ENCODE measurements at places on chromosomes 4 and X.

- DNase-seq, result no peak
Measured at GRCh38 chr4:13733817-13734216, 106.3 kb upstream of the BOD1L1 start.

DNA sequence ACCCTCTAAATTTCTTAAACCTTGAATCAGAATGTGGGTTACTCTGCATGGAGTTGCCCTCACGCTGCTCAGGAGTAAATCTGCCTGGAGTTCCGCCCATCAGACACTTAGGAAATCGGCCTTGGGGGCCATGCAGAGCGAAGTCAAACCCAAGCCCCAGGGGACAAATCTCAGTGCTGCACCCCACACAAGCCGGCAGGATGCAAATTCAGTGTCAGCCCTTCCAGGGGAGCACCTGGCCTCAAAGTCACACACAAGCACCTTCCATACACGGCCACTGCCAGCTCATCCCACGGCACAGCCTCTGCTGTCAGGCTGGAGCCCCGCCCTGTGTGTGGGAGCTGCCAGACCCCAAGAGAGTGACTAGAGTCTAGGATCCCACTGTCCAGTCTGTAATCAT is 27.4 kb downstream of the RNF212 start:
- DNase-seq, result no peak

DNA sequence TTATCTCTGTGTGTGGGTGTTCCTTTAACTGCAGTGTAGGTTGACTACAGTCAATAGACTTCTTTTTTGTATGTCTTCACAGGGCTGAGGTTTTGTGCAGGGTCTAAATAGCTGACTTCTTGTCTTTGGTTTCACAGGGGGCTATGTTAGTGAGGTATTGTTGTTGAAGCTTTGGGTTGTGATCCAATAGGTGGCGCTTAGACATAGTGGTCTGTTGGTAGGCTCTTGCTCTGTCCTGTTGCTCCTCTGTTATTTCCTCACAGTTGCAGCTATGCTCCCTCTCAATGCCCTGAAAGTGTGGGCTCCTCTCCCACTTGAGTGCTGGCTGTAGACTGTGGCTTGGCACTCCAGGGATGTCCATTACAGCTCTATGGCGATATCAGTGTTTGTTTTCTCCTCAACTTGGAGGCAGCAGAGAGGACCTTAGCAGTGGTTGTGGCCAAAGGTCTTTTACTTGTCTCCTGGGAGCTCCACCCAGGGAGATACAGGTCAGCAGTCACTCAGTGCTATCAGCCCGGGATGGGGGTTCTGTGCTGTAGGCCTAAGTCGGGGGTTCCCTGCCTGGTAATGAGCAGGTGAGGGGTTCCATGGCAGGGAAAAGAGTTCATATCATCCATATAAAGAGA is 14.0 kb downstream of the POF1B start:
- no peak for DNase-seq

DNA sequence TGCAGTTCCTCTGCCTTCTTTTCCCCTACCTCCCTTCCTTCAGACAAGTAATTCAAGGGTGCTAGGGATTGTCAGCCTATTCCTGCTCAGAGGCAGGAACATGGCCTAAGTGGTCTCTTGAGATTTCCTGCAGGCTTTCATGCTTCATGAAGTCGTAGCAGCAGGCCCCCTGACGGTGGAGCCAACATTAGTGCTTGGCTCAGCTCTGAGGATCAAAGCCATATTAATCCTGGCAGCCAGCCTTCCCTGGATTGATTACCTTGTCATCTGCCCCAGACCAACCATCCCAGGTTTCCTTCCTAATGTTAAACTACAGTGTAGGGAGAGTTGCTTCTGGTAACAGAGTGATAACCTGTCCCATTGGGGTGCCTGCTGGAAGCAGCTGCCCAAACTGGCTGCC is 84.1 kb downstream of the SLC16A2 start:
- no peak for DNase-seq

- no peak for DNase-seq
Measured at GRCh38 chr4:124386648-124387047, 325.9 kb downstream of the ANKRD50 start.

- DNase-seq, result peak; percentile 0
Measured at GRCh38 chr4:43089730-43090129, 197.2 kb downstream of the GRXCR1 start.

- no peak for DNase-seq
Measured at GRCh38 chrX:10178866-10179463, 22.2 kb downstream of the CLCN4 start.

GRCh38 chr4:16082041-16082425 is 1.8 kb downstream of the PROM1 start:
- no peak for DNase-seq

- DNase-seq, result no peak
Measured at GRCh38 chrX:31199056-31199839, 127.4 kb upstream of the FTHL17 start.

DNA sequence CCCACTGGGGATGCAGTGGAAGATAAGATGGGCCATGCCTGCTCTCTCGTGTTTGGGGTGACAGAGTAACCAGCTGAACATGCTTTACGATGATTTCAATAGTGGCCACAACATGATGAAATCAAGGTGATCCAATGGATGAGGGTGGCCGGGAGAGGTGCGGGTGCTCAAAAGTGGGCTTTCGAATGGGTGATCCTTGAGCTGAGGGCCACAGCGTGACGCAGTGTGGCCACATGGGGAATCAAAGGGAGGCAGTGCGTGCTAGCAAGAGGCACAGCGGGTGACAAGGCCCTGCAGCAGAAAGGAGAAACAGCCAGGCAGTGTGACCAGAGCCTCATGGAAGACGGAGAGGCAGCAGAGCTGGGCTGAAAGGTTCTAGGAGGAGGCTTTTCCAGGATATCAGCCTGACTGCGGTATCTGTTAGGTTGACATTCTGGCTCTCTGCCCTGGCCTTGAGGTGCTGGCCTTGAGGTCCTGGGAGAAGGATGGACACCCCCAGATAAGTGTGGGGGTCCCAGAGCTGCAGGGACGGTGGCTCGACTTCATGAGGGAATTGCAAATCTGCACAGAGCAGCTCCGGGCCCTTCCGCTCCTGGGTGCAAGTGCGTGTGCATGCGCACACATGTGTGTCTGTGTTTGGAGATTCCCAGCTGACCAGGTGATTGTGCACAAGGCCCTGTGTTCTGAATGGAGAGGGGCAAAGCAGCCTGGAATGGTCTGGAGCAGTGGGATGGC is 38.0 kb upstream of the GPR78 start:
- no peak for DNase-seq

DNA sequence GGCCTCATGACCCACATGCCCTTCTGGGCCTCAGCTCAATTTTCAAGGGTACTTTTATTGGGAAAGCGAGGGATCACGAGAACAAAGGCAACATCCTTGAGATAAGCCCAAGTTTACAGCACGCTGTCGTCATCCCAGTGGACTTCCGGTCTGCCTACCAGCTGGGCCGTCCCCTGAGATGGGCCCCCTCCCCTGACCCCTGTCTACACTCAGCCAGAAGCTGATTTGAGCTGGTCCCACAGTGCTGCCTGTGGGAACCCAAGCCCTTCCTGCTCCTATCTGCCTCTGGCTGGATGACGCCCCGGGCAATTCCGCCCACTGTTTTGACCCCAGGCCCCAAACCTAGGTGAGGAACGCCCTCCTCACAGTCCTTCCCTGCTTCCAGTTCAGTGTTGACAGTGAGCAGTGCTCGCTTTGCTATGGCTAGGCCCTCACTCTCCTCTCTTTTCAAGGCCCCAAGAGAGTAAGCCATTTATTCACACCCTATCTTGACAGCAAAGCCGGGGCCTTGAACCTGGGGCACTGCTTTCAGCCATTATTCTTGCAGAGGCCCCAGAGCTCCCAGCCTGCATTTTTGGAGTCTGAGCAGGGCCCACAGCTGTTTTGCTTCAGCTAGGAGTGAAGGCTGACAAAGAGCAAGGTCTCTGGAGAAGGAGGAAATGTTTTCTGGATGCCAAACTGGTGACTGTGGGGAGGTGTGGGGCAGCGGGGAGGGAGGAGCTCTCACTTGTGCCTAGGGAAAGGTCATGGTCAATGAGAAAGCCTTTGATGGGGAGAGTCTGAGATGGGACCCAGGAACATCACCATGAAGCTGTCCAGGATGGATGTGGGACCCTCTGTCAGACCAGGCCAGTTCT is 164.6 kb upstream of the BCOR start:
- peak; percentile 82 for DNase-seq

DNA sequence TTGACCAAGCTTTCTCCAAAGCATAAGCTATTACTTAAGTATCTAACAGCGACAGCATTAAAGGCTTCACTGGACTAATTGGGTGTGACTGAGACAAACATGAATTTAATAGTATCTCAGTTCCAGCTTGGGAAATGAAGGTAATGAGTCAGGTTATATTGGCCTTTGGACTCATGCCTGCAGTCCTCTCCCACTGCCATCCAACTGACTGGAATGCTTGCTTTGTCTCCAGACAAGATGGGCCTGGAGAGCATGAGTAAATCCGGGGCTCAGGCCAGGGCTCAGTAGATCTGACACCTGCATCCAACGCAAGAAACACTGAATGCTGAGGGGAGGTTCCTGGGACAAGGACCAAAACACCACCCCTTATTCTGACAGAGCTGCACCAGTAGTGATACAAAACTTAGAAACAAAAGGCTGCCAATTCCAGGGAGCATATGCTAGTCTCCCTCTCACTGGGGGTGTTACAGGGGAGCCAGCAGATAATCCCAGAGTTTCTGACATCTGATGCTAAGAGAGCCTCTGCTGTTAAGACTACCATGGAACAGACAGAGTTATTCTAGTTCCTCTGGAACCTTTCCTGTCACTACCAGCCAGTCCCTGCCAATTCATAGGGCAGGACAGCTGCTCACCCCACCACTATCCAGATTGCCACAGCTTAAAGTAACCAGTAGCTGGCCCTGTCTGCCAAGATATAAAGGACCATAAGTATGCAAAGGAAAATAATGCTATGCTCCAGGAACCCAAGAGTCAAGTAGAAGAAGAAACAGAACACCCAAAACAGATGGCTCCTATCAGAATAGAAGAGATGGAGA is 293.8 kb downstream of the IQCM start:
- DNase-seq, result no peak

All from fibroblast of skin of scalp (primary cell).